Inflammatory macrophage treated with lipopolysaccharide for 1 hour (primary cell): ENCODE measurements at places on chromosomes 16 and 17.

GRCh38 chr16:290681-291405 lies 7.9 kb downstream of the PDIA2 start:
- DNase-seq = no peak

- peak; percentile 13 for DNase-seq
Measured at GRCh38 chr16:46801428-46802049, 29.4 kb downstream of the C16orf87 start.

DNA sequence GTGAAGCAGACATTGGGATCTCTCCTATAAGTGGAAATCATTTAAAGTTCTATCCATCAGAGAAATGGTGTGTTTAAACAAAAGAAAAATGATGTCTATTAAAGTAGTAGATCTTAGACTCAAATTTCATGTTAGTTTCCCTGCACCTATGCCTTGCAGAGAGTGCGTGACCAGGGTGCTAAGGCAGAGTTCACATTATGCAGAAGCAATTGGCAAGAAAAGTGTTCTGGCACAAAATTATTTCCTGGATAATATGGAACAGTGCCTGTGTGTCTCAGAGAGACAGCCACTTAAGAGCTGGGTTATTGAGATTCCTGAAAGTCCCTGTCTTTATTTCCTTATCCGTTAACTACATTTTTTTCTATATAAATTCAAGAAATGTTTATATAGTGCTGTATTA lies 457.0 kb downstream of the CDH8 start:
- no peak for DNase-seq

DNA sequence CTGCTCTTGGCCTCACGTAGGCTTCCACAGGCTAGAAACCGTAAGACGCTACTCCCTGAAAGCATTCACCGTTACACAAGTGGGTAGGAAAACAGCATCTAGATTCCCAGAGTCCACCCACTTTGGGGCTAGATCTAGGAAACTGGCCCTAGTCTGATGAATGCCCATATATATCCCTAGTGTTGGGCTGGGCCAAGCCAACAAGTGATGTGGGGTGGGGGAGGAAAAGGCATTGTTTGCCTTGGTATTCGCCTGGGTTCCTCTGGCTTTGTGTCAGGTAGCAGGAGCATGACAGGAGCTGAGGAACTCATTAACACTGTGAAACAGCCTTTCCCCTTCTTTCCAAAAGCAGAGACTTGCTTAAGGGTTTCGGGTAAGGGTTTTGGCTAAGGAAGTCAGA lies 112.4 kb downstream of the SMG6 start:
- DNase-seq = no peak

- no peak for DNase-seq
Measured at GRCh38 chr16:84368308-84368996, at the start of gene ATP2C2. ATP2C2 (plus strand) TSS chr16:84368538; CDS start chr16:84368616, 78 bp downstream.

DNA sequence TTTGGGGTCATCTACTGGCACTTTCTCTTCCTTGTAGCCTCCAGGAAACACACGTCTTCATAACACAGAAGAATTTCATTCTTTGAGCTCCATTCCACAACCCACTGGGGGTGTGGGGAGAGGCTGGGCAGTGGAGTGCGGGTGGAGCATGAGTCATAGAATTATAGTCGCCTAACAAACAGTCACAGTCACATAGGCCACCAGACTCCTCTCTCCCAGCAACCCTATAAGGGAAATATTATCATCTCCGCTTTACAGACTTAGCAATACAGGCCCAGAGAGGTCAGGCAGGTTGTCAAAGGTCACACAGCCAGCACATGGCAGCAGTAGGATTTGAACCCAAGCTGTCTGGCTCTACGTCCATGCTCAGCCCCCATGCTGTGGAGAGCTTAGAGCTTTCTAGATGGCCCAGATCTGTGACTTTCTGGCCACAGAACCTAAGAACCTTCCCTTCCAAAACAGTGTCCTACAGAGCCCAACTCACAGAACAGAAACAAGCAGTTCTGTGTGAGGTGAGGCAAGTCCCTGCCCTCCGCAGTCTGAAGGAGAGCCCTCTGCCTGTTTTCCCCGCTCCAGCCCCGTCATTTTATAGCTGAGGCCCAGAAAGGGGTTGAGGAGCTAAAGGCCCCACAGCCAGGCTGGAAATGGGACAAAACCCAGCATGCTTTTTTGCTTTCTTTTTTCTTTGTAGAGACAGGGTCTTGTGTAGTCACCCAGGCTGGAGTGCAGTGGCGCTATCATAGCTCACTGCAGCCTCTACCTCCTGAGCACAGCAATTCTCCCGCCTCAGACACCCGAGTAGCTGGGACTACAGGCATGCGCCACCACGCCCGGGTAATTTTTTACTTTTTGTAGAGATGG lies 10.7 kb upstream of the LITAF start:
- DNase-seq = peak; percentile 98

DNA sequence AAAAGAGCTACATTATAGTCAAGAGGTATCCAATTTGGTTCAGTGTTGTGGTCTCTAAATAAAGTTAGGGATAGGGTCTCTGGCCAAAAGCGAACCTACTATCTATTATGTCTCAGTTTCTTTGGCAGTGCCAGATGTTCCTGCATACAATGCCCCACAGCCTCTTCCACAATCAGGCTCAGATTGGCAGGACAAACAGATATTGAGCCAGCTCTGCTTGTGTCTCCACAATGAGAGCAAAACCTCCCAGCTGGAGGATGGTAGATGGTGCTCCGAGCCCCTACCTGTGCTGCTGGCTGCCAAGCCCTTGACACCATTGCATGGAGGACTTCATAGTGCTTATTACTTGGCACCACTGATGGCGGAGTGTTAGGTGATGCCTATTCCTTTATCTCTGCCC lies 19.7 kb downstream of the PHAF1 start:
- DNase-seq = no peak

- DNase-seq = no peak
Measured at GRCh38 chr17:16319969-16320368, 33.3 kb downstream of the CENPV start.

GRCh38 chr17:79007504-79008381 lies 1.8 kb downstream of the CANT1 start:
- no peak for DNase-seq

- DNase-seq = no peak
Measured at GRCh38 chr16:7216719-7217118, 115.9 kb upstream of the RBFOX1 start.

DNA sequence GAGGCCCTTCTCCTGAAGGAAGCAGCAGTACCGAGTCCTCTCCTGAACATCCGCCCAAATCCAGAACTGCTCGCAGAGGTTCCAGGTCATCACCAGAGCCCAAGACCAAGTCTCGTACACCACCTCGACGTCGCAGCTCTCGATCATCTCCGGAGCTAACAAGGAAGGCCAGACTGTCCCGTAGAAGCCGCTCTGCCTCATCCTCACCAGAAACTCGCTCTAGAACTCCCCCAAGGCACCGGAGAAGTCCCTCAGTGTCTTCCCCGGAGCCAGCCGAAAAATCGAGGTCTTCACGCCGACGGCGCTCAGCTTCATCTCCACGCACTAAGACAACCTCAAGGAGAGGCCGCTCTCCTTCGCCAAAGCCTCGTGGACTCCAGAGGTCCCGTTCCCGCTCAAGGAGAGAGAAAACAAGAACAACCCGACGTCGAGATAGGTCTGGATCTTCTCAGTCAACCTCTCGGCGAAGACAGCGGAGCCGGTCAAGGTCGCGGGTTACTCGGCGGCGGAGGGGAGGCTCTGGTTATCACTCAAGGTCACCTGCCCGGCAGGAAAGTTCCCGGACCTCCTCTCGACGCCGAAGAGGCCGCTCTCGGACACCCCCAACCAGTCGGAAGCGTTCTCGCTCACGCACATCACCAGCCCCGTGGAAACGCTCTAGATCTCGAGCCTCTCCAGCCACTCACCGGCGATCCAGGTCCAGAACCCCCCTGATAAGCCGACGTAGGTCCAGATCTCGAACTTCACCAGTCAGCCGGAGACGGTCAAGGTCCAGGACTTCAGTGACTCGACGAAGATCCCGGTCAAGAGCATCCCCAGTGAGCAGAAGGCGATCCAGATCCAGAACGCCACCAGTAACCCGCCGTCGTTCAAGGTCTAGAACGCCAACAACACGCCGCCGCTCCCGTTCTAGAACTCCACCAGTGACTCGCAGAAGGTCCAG lies 11.3 kb downstream of the ELOB start:
- DNase-seq = no peak

GRCh38 chr16:48811478-48811877 lies 201.5 kb upstream of the N4BP1 start:
- DNase-seq = no peak

GRCh38 chr17:47239967-47240651 lies 13.5 kb upstream of the ITGB3 start:
- peak; percentile 52 for DNase-seq

DNA sequence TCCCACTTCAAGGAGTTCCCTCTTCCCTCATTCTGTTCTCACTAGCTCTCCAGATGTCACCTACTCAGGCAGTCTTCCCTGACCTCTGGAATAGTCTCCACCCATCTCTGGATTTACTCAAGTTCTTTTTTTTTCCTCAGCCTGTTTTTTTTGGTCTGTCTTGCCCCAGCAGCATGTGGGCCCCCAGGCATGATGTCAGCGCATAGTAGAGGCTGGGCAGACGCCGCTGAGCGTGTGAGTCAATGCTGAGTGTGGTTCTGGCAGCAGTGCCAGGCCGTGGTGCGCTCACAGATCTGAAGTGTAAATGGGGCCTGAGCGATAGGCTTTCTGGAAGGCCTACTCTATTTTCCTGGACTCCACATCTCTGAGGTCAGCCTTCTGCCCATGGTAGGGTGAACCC lies 2.7 kb upstream of the KCNJ18 start:
- DNase-seq = no peak

- no peak for DNase-seq
Measured at GRCh38 chr16:88602091-88602490, 31.9 kb downstream of the ZC3H18 start.

GRCh38 chr17:60436676-60437075 lies 14.4 kb downstream of the CHCT1 start:
- peak; percentile 37 for DNase-seq

- DNase-seq = no peak
Measured at GRCh38 chr16:48903039-48903438, 293.1 kb upstream of the N4BP1 start.

- no peak for DNase-seq
Measured at GRCh38 chr16:85724126-85724879, 26.6 kb downstream of the C16orf74 start.

GRCh38 chr16:30094541-30095165 lies 1.4 kb downstream of the YPEL3 start:
- DNase-seq = no peak

- no peak for DNase-seq
Measured at GRCh38 chr16:87582216-87582965, 19.9 kb upstream of the JPH3 start.

GRCh38 chr17:78341559-78342448 lies 18.1 kb downstream of the SOCS3 start:
- DNase-seq = no peak

DNA sequence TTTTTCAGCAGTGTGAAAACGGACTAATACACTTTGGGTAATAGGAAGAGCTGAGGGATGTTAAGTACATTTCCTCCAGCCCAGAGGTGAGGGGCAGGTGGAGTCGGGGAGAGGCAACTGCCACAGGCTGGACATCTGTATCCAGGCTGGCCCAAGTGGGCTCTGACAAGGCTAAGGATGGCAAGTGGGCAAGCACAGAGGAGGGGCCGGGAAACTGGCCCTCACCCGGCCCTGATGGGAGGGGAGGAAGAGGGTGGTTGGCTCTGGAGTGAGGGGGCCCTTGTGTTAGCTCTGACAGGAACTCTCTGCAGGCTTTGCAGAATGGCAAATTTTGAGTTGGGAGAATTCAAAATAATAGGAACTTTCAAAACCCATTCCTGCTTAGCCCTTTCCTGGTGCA lies 251.0 kb upstream of the TNRC6C start:
- DNase-seq = no peak

DNA sequence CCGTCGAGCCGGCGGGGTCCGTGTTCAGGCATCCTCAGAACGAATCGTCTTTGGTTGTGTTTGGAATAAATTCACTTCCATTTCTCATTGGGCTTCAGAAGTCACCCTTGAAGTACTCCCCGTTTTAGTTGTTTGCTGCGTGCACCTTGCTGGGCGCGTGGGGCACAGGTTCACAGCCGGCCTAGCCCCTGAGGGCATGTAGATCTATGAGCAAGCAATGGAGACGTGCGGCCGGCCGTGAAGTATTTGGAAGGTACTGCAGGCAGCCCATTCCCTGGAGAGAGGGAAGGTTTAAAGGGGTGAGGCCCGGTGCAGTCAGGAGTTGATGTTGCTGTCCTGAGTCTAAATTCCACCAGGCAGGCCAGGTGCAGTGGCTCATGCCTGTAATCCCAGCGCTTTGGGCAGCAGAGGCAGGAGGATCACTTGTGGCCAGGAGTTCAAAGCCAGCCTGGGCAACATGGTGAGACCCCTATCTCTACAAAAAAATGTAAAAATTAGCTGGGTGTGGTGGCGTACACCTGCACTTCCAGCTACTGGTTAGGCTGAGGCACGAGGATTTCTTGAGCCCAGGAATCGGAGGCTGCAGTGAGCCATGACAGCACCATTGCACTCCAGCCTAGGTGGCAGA lies 714 bp downstream of the ACSF3 start:
- DNase-seq = no peak

- DNase-seq = no peak
Measured at GRCh38 chr17:80982426-80982974, 9.1 kb upstream of the CHMP6 start.

- DNase-seq = peak; percentile 32
Measured at GRCh38 chr17:44911133-44912001, 3.9 kb downstream of the GFAP start.
